ENCODE measurements at places on chromosomes 2 and 18.

- no peak for DNase-seq
Measured at GRCh38 chr18:76455003-76455676, 39.9 kb downstream of the ZNF516 start.

DNA sequence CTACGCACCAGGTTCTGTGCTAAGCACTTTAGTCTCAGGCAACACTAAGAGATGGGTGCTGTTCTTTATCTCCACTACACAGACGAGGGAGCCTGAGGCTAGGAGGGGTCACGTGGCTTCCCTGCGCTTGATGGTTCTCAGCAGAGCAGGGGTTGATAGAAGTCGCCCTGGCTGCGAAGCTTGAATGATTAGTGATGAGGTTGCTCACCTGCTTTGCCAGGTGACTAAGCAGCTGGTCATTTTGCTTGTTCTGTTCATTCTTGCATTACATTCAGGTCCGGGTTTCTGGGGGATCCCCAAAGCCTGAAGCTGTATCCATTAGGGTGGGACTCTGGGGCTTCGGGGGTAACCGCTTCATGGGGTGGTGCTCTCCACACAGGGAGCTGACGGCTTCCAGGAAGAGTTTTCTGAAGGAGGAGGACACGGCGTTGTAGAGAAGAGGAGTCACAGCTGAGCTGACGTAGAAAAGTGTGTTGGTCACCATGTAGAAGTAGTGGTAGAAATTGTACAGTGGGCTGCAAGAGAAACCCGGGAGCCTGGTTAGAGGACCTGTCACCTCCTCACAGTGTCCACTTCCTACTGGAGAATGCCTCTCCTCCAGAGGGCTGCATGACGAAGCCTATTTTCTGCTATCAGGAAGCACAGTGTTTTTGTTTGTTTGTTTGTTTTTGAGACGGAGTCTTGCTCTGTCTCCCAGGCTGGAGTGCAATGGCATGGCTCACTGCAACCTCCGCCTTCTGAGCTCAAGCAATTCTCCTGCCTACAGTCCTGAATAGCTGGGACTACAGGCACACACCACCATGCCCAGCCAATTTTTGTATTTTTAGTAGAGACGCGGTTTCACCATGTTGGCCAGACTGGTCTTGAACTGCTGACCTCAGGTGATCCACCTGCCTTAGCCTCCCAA is 11.5 kb downstream of the NTSR2 start:
- no peak for DNase-seq

GRCh38 chr18:45806226-45806625 is 19.2 kb upstream of the SIGLEC15 start:
- DNase-seq: no peak

GRCh38 chr2:62939735-62940491 is 110.7 kb upstream of the OTX1 start:
- no peak for DNase-seq

DNA sequence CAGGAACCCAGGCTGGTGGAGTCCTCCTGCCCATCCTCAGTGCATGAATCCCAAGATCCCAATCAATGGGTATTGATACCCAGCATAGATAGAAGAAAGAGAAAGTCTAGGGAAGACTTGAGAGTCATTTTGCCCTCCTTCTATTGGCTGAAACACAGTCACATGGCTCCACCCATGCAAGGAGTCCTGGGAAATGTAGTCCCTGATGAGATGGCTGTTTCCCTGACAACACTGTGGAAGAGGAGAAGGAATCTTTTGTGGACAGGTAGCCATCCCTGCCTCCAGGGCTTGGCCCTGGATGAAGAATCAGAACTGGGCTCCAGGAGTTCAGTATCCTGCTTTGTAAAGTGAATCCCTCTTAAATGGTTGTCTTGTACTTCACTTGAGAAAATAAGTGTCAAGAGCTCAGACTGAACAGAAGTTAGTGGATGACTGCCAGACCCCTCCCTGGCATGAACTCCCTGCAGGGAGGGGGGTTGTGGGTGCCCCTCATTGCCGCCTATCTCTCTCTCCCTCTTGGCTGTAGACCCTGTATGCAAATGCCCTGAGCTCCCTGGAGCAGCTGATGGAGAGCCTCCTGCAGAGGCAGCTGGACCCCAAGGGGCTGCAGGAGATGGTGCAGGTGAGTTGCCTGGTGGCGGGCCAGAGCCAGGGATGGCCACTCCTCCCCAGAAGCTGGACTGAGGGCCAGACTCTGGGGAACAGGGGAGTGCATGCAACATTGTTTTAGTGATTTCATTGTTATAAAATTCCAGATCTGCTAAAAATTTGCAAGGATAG is 36.1 kb downstream of the MROH2A start:
- no peak for DNase-seq

DNA sequence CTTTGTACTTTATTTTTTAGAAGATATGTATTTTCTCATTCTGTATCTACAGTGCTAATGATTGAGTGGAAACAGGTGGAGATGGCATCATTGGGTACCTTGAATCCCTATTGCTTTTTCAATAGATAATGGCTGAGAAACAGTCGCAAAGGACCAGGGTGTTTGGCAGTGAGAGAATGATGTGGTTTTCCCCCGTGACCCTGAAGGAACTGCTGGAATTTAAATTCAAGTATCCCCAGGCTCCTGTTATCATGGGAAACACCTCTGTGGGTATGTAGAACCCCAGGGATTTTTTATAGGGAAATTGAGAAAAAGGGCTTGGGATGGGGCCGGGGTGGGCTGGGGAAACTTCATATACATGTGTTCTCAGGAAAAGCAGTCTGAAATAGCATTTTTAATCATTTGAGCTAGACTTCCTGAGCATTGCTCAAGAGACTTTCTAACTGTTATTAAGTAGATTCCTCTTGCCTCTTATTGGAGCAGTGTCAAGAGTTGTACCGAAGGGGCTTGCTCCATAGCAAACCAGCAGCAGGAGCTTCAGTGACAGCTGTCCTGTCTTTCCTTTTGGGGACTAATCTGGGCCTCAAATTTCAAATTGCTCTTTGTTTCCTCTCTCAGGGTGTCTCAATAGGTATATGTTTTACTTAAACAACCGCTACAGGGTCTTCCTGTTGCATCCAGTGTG is 18.9 kb downstream of the AOX1 start:
- DNase-seq: no peak

DNA sequence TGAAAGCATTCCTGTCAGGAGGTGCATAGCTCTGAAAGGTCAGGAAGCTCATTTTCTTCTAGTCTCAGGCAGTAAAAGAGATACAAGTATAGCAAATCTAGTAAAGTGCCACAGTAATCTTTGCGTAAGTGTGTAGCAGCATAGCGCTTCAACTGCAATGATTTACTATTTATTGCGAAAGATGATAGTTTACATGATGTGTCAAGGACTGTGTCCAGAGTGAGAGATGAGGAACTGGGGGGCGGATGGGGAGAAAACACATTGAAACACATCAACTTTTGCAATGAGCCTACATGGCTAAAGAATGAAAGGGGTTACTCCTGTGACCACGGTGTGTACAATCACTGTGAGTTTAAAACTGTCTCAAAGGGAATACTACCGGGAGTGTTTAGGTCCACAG is 644.4 kb downstream of the GALR1 start:
- no peak for DNase-seq

DNA sequence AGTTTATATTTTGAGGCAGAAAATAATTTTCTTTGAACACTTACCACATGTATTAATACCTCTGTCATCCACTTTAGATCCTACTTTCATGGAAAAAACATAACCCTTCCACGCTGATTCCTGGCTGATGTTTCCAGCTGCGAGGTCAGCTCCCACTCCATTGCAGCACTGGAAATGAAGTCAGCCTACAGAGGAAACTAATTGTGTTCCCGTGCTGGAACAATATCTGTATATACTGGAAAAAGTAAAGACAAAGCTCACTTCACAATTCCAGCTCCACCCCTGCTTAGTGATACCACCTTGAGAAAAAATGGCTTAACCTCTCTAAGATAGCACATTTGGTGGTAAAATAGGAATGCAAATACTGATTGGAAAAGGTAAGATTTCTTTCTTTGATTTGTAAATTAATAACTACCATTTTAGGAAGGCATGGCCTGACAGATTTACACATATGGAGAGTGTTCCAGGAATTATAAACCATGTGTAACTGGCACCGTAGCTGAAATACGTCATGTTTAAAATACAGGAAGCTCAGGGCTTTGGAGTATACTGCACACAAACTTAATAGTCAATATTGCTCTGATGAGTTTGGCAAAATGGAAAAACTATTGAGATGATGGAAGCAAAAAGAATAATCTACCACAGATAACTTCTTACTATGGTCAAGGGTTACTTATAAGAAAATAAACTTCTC is 90.0 kb downstream of the TRIB2 start:
- DNase-seq: no peak

- DNase-seq: no peak
Measured at GRCh38 chr2:45867349-45867748, 215.9 kb downstream of the PRKCE start.

DNA sequence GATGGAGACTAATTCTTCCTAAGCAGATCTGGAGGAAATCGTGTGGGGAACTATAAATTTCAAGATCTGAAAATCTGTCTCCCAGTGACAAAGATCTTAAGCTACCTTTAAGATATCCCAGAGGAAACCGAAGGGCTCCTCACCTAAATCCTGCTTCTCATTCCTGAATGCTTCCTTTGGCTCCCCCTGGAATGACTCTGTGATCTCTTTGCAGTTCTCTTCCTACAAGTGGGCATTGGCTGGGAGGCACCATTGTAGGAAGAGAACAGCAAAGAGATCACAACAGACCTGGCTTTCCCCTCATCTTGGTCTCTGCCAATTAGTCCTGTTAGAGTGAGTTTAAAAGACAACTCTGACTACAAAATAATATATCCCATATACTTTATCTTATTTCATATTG is 70.0 kb upstream of the KCNH7 start:
- DNase-seq: no peak

DNA sequence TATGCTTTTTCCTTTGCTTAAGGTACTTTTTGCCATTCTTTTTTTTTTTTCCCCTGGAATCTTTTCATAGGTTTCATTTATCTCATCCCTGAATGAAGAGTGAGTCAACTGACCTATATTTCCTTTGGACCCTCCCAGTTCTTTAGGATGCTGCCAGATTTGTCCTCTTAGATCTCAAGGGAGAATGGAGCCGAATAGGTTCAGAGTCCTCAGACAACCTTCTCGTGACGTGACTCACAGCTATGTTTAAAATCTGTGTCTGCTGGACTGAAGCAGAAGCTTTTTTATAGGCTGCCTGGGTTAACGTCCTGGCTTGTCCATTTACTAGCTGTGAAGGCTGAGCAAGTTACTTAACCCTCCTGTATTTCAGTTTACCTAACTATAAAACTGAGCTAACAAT is 358.6 kb downstream of the DLGAP1 start:
- no peak for DNase-seq

- no peak for DNase-seq
Measured at GRCh38 chr2:33214436-33214835, 262.0 kb upstream of the RASGRP3 start.

DNA sequence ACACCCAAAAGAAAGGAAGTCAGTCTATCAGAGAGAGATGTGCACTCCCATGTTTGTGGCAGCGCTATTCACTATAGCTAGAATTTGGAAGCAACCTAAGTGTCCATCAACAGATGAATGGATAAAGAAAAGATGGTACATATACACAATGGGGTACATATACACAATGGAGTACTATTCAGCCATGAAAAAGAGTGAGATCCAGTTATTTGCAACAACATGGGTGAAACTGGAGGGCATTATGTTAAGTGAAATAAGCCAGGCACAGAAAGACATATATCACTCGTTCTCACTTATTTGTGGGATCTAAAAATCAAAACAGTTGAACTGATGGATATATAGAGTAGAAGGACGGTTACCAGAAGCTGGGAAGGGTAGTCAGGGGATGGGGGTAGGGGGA is 99.9 kb upstream of the ZNF516 start:
- no peak for DNase-seq

DNA sequence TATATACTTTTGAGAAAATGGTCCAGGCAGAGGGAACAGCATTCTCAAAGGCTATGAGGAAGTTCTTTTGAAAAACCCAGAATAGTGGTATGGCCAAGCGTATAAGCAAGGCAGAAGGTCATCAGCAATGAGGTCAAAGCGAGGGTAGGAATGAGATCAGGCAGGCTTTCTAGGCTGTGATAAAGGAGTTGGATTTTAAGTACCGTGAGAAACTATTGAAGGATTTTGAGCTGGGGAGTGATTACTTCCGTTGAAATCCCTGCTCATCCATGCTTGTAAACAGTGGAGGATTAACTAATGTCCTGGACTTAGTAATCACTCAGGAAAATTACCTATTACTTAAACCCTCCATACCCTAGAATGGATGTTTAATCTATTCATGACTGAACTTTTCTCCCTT is 50.2 kb downstream of the EMILIN2 start:
- DNase-seq: no peak

- DNase-seq: no peak
Measured at GRCh38 chr18:35189510-35189909, 51.3 kb upstream of the ZNF397 start.

DNA sequence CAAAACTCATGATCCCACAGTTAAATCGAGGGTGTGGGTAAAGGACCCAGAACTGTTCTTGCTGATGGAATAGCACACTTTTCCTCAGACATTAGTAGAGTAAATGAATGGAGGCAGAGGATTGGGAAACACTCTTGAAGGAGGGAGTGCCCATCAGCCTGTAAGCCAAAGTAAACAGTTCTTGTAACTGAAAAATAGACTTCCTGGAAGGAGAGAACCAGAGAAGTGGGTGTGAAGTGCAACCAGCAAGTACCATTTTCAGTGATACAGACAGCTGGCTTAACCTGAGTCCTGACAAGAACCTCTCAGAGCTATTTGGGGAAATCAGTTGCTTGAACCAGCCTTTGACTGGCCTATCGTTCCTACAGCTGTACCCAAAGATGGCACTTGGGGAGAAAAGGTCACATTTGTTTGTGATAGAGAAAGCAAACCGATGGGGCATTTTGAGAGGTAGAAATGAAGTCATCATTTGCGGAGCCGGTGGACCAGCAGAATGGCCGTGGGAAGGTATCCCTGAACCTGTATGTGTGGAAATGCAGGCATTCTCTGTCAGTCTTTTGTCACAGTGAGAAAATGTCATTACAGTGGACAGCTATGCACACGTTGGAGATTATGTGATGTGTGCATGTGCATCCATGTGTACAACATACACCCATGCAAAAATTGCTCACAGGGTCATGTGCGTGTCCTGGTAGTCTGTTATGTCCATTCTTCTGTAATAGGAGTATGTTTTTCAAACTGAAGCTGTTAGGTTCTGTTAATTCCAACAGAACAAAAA is 17.8 kb downstream of the CRIM1 start:
- DNase-seq: no peak

- DNase-seq: no peak
Measured at GRCh38 chr18:9173770-9174233, 37.2 kb downstream of the ANKRD12 start.

DNA sequence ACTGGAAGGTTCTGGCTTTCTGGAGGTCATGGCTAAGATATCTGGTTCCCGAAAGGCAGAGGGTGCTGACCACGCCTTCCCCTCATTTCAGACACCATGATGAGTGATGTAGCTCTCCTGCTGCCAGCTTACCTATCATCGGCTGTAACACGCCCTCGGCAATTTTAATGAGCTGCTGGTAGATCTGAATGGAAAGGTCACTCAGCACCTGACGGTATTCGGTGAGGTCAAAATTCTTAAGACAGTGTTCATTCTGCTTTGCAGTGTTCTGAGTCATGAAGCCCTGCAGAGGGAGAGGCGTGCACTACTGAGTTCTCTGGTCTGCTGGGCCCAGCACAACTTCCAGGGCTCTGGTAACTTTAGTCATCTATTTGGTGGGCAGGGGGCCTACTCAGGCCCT is 25.7 kb upstream of the ACAA2 start:
- no peak for DNase-seq

- DNase-seq: no peak
Measured at GRCh38 chr2:234578389-234578788, 81.5 kb upstream of the ARL4C start.

GRCh38 chr2:15364561-15364960 is 196.6 kb downstream of the NBAS start:
- DNase-seq: no peak
